OCI-M1 (cell line): ENCODE measurements at places on chromosomes 6 and 20.
A peak's percentile ranks its signal among the peaks of the same experiment; 100 is the strongest.

GRCh38 chr6:117555882-117556498, 46.3 kb downstream of the GOPC start:
- peak; percentile 71 for DNase-seq

DNA sequence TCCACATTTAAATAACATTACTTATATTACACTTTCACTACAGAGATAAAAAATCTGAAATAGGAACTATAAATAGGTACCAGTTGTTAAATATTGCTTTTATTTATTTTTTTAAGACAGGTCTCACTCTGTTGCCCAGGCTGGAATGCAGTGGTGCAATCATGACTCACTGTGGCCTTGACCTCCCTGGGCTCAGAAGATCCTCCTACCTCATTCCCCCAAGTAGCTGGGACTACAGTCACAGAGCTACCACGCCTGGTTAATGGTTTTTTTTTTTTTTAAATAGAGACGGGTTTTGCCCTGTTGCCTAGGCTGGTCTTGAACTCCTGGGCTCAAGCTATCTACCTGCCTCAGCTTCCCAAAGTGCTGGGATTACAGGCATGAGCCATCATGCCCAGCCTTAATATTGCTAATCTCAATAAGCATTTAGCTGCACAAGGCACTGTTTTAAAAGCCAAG, 17.3 kb downstream of the EEF1E1 start:
- peak; percentile 53 for DNase-seq

DNA sequence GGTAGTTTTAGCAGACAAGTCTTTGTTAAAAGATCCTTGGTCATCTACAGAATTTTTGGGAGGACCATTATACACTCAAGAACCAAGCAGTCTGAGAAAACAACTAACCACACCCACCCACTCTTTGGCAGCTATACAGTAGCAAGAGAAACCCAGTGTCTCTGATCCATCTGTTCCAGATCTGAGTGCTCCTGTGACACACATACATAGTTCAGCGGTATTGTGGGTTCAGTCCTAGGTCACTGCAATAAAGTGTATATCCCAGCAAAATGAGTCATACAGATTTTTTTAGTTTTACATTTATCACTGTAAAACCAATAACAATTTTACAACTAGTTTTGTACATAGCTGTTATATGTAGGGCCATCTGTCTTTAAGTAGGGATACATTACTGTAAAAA, 47.4 kb upstream of the PAK5 start:
- no peak for DNase-seq

GRCh38 chr6:31784098-31784925, 7.2 kb upstream of the VWA7 start:
- DNase-seq, result no peak

GRCh38 chr6:53322188-53323029, 26.3 kb downstream of the ELOVL5 start:
- DNase-seq, result peak; percentile 53

DNA sequence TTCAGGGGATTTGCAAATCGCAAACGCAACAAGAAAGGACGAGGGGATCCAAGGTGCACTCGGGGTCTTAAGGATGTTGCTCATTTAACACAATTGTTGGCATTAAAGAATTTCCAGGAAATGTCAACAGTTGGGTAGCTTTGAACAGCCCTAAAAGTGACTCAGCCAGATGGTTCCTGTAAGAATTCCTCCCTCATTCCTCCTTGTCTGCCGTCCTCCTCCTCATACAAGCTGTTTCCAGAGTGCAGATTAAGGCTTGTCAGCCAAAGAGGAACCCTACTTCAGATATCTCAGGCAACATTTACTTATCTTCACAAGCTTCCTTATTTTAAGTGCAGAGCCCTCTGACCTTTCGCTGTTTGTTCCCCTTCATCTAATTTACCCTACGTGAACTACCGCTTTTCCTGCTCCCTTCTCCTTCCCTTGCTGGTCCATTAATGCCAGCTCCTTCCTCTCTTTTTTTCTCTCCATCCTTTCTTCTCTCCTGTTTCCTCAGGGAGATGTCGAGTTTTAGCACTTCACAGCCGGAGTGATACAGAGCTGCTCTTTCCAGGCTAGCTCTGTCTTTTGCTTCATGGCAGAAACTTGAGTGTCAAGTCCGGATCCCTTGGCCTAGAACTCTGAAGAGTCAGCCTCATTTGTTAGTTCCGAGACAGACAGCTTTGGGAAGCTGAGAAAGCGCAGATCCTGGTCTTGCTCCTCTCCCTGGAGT, 26.1 kb upstream of the TBC1D7 start:
- peak; percentile 94 for DNase-seq

DNA sequence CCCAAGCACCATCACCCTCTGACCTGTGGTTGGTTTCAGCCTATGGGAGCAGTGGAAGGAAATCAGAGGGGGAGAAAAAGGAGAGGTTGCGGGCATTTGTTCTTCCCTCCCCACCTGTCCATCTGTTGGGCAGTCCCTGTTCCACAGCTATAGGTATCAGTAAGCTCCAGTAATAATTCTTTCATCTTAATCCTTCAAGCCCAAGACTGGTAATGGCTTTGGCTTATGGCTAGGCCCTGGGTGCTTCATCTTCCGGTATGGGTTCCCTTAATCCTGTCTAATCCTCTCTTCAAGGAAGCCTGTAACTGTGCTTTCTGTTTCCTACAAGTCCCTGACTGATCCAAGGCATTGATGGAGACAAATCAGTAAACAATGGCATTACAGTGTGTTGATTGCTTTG, 42.2 kb upstream of the STK35 start:
- DNase-seq, result no peak

DNA sequence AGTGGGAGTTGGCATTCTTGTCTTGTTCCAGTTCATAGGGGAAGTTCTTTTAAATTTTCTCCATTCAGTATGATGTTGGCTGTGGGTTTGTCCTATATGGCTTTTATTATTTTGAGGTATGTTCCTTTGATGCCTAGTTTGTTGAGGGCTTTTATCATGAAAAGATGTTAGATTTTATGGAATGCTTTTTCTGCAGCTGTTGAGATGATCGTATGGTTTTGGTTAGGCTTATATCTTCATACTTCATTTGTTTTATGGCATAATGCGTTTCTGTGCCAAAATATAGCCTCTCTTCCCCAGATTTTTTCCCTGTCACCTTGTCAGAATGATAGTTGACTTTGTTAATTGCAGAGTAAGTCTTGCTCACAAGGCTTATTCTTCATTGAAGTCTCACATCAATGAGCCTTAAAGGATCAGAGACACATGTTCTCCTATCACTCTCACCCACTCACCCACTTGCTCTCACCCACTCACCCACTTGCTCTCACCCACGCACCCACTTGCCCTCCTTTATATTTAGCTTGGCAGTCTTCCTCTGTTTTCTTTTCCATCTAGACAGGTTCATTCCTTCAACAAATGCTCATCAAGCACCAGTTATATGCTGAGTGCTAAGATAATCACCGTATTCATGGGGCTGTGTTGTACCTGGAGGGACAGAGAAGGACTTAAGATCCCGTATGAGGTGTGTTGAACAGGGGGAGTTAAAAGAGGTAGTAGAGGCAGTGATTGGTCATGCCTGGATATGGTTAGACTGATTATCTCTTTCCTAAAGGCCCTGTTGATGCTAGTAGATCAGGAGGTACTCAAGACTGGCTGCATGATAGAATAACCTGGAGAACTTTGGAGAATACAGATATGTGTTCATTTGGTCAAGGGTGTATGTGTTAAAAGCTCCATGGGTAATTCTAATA, 19.3 kb downstream of the UST start:
- DNase-seq, result no peak

DNA sequence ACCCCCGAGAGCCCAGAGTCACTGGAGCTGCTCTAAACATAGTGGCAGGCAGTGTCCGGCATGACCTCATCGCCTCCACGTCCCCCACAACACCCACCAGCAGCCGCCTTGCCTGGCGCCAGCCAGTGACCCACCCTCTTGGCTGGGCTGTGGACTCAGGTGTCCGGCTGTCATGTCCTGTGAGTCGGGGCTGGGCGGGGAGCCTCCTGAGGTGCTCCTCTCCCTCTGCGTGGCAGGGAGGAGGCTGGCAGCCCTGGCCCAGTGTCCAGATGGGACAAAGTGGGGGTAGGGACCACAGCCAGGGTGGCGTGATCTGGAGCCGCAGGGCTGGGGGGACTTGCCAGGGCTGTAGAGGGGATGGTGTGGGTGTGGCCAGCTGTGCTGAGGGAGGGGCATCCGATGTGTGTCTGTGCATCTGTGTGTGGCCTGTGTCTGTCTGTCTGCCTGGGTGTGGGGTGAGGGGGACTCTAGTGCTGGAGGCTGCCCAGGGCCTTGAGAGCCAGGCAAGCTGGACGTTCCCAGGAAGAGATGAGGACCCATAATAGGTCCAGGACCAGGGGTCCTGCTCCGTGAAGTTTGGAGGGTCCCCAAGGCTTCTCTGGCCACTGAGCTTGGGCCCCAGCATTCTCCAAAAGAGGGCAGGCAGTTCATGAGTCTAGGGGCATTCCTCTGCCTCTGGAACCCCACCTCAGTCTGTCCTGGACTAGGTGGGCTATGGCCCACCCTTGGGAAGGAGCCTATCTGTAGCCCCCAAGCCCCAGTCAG, 2.3 kb upstream of the SOX18 start:
- no peak for DNase-seq

DNA sequence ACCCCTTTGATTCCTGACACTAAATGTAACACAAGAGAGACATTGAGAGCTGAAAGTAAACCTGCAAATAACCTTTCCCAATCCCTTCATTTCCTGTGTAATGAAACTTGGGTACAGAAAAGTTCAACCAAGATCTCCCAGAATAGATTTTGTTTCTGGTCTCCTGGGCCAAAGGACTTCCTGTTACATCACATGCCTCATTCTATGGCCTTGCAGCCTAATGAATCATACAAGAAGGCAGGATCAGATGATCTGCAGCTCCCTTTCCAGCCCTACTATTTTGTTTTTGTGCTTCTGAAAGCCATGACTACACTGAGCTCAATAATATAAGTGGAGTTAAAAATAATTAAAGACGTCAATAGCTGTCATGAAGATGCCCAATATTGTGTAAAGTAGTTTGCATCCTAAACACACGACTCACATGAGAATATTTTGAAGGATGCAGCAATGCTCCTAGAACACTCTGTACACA, 73.4 kb upstream of the NOX3 start:
- peak; percentile 53 for DNase-seq

GRCh38 chr6:137259349-137259748, 40.2 kb upstream of the IFNGR1 start:
- DNase-seq, result no peak

GRCh38 chr6:6439778-6440177, 119.3 kb upstream of the F13A1 start:
- DNase-seq, result no peak

- DNase-seq, result no peak
Observed at GRCh38 chr6:34138914-34139510, 6.9 kb downstream of the GRM4 start.

DNA sequence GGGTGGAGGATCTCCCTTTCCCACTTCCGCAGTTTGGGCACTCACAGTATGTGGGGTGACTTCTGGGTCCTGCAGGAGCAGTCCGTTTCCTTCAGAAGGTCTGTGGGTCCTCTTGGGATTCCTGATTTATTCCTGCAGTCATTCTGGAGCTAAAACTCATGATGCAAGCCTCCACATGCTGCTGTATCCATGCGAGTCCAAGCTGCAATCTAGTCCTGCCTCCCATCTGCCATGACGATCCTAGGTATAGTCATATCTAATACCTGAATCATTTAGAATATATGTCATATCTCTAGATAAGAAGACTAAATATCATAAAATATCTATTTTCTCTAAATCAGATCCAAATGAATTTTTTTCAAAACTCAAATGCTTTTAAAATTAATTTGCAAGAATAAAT, 103.4 kb upstream of the AHI1 start:
- no peak for DNase-seq

GRCh38 chr6:62367601-62368000, 81.6 kb upstream of the KHDRBS2 start:
- DNase-seq, result peak; percentile 89

GRCh38 chr20:14672066-14672465, 334.7 kb upstream of the FLRT3 start:
- no peak for DNase-seq

- no peak for DNase-seq
Observed at GRCh38 chr6:35088281-35089215, 52.6 kb downstream of the TCP11 start.

- DNase-seq, result no peak
Observed at GRCh38 chr6:19827247-19827646, 9.9 kb upstream of the ID4 start.

- DNase-seq, result no peak
Observed at GRCh38 chr20:51411870-51412269, 130.6 kb downstream of the NFATC2 start.

GRCh38 chr6:159726255-159726917, 920 bp upstream of the WTAP start:
- DNase-seq, result no peak

- DNase-seq, result no peak
Observed at GRCh38 chr6:151111670-151112069, 128.1 kb upstream of the AKAP12 start.

DNA sequence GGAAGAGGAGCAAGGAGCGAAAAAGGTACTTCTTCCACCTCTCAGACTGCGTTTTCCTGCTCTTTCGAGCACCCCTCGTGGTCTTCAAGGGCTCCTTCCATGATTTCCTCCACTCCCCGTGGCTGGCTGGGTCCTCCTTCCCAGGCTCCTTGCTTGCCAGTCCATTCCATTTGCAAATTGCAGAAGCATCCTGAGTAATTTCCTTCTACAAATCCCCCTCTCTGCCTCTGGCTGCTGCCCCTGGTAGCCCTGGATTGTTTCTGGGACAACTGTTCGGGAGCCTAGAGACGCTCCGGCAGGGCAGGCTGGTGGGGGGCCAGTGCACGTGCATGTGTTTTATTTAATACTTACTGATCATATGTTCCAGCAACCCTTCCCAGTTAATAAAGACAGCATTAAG, 173.1 kb downstream of the ZMYND8 start:
- no peak for DNase-seq

GRCh38 chr6:41379306-41379705, 43.9 kb downstream of the NCR2 start:
- DNase-seq, result no peak

DNA sequence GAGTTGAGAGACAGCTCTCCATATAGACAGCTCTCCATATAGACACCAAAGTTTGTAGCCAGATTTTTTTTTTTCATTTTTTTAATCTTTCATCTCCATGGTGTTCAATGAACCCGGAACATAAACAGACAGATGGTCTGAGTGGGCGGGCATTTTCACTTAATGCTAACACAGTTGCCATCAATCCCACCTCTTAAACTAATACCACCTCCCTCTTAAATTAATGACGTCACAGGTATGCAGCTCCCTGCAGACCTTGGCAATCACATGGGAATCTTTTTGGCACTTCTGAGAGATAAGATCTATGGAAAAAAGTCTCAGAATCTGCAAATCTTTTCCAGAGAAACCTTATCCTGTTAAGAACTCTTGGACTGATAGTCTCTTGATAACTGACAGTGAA, 43.2 kb downstream of the PFDN4 start:
- no peak for DNase-seq

GRCh38 chr20:60295214-60295613, 337.0 kb downstream of the CDH26 start:
- no peak for DNase-seq
